ENCODE measurements at places on chromosomes 7 and 10.
A peak's percentile ranks its signal among the peaks of the same experiment; 100 is the strongest.

- DNase-seq, result no peak
These were observed at the start of gene RGR for GRCh38 chr10:84244651-84245270. TSS of gene RGR (plus strand) at chr10:84245053. CDS start at chr10:84245091, 38 bp downstream.

DNA sequence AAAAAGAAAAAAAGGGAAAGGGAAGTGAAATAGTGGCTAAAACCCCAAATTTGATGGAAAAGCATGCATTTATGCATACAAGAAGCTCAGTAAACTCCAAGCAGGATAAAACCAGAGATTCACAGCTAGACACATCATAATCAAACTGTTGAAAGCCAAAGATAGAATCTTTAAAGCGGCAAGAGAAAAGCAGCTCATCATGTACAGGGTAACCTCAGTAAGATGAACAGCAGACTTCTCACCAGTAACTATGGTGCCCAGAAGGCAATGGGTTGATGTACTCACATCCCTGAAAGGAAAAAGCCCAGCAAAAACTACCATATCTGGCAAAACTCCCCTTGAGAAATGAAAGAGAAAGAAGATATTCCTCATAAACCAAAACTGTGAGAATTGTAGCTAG, 60.4 kb downstream of the TPST1 start:
- no peak for DNase-seq

DNA sequence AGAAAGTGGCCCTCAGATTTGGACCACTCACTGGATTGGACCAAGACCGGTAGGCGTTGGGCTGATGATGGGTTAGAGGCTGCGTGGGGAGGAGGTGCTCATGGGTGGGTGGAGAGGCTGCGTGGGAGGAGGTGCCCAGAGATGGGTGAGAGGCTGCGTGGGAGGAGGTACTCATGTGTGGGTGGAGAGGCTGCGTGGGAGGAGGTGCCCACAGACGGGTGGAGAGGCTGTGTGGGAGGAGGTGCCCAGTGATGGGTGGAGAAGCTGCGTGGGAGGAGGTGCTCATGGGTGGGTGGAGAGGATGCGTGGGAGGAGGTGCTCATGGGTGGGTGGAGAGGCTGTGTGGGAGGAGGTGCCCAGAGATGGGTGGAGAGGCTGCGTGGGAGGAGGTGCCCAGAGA, 346.3 kb downstream of the PAXIP1 start:
- no peak for DNase-seq

- no peak for DNase-seq
These were observed 77.4 kb downstream of the PPP1R17 start for GRCh38 chr7:31764462-31764861.

DNA sequence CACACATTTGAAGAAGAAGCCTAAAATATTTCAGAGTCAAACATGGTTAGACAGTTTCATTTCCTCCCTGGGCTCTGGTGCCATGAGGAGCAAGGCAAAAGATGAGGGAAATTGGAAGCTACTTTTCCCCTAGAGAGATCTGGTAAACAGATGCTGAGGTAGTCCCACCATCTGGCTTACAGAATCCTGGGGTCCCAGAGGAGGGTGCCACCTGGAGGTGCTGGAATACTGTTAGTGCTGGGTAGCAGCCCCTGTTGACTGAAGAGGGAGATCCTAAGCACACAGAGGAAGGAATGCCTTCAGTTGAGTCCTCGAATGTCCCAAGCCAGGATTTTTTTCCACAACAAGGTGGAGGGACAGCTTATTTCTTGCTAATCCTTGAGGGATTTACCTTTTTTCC, 160.1 kb downstream of the FZD1 start:
- DNase-seq, result no peak

DNA sequence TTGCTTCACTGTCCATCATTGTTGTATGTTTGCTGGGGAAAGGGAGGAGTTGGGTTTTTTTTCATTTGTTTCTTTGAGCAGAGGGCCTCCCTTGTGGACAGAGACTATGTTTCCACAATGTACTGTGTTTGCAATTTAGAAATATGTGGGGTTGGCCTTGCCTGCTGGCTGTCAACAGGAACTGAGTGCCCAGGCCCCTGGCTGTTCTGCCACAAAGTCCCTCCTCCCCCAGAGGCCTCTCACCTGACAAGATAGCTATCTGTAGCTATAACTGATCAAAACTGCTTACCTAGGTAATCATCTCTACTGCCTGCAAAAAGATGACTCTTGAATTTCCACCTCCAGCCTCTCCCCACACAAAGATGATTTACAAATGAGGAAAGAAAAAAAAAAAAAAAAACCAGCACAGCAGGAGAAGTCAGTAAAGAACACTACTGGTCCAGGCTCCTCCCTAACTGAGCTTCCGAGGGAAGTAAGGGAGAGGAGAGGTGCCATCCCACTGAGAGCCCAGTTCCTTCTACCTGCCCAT, 121.8 kb downstream of the SGMS1 start:
- DNase-seq, result no peak

- DNase-seq, result no peak
These were observed 4.2 kb downstream of the NUB1 start for GRCh38 chr7:151345576-151346469.

- DNase-seq, result no peak
These were observed 76.4 kb upstream of the ZMIZ1 start for GRCh38 chr10:78992333-78992732.

DNA sequence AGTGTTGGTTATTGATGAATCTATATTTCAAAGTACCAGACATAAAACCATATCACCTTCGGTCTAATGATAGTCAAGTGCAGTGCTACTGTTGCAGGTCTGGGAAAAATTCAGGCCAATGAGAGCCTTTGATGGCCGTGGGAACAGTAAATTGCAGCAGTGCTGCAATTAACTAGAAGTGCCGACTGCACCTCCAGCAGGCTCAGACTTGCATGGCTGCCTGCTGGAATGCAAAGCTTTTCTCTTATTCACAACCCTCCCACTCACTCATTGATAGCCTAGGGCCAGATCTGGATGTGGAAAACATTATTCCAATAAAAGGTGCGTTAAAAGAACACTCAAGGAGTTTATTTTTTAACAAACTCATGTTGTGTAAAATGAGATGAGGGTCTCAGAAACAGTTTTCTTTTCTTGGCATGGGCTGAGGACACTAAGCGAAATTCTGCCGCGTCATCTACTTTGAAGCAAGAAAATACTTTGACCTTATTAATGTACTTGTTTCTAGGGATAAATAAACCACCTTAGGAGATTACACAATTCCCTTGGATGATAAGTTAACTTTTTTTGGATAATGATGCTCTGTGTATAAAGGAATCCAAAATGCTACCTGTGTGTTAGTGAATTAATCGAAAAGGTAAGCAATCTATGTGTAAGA, 17.1 kb downstream of the PLXDC2 start:
- no peak for DNase-seq

DNA sequence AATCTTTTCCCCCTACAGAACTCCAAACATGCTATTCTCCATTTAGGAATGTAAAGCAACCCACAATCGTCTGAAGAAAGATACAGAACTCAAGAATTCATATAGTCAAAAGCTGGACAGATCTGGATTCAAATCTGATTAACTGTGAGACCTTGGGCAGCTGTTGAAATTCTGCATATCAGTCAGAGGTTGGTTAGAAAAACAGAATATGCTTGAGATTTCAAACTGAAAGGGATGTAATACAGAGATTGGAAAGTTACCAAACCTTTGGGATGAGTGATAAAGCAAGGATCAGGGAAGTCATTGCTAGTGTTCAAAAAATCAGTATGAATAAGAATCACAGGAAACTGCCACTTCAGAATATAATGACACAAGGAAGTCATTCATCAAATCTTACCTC, 406.6 kb downstream of the HTR7 start:
- DNase-seq, result peak; percentile 78

GRCh38 chr7:136883046-136883445, 14.6 kb downstream of the CHRM2 start:
- DNase-seq, result no peak

DNA sequence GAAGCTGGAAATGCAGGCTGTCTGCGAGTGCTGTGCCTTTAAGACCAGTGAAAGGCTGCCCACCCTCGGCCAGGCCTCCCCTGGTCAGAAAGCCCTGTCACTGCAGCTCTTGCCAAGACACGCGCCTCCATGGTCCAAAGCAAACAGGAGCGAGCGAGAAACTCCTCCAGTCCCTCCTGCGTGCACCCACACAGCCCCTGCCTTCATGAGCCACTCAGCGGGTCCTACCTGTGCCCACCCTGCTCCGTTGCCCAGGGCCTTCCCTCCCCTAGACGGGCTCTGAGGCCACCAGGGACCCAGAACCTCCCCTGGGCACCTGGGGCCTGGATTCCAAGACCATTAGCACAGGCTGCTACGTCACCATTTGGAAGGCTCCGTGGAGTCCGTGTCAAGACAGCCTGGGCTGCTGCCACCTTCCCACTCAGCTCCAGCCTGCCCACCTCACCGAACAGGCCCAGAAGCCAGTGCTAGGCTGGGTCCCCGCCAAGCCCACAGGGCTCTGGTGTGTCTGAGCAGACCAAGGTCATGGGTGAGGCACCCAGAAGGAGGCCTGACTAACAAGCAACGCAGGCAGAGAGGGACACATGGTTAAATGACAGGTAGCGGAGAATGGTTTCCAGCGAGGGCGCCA, 144.5 kb downstream of the NEURL1 start:
- DNase-seq, result no peak

DNA sequence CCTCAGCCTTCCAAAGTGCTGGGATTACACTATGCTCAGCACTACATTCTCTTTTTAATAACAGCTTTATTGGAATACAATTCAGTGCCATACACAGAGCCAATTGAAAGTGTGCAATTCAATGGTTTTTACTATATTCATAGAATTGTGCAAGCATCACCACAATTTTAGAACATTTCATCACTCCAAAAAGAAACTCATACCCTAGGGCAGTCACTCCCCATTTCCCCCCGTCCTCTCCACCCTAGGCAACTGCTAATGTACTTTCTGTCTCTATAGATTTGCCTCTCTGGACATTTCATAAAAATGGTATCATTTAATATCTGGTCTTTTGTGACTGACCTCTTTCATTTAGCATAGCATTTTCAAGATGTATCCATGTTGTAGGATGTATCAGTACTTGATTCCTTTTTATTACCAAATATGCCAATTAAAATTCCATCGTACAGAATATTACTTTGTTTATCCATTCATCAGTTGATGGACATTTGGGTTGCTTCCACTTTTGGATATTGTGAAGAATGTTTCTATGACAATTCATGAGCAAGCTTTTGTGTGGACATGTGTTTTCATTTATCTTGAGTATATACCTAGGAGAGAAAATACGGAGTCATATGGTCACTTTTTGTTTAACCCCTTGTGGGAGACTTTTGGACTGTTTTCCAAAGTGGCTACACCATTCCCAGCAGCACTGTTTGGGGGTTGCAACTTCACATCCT, 6.3 kb upstream of the XPNPEP1 start:
- no peak for DNase-seq

DNA sequence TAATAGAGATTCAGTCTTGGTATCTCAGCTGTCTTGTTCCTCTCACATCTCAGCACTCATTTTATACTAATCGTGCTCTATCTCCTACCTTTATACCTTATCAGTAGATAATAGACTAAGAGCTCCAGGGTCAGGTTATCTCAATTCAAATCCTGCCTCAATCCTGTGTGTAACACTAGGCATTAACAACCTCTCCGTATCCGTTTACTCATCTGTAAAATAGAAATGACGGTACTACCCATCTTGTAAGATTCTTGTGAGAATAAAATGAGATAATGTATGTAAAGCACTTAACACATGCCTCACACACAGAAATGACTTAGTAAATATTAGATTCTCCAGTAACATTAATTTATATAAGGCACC, 622 bp upstream of the P4HA1 start:
- no peak for DNase-seq

DNA sequence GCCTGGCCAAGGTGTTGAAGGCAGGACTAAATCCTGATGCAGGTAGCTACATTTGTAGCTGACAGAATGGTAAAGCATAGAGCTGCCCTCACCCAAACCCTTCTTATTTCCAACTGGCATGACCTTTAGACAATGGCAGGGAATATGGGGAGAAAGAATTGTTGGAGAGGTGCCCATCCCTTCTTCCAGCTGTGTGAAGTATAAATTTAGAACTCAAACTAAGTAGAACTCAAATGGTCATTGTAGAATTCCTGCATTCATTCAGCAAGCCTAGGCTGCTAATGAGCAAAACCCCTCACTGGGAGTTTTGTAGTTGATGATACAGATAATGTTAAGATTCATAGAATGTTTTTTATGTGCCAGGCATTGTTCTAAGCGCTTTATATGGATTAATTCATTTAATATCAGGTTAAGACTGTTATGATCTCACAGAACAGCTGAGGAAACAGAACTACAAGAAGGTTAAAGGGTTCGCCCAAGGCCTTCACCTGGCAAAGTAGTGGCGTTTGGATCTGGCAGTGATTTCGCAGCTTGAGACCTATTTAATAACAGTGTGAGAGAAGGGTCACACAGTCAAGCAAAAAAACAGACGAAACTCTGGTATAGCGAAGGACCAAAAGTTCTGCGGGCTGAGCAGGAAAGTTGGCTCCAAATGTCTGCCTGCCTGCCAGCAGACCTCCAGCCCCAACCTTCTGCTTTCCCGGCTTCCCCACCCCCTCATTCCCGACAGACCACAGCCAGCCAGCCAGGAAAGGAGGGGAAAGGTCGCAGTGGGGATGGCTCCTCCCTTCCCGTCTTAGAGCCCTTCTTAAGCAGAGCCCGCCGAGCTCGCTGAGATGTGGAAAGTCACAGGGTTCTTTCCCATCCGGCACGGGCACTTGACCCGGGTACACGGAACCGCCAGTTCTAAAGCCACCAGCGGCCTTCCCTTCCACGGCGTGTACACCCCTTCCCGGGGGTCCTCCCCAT, 1.6 kb upstream of the HILPDA start:
- DNase-seq, result no peak

GRCh38 chr10:43676331-43676730, 27.6 kb upstream of the ZNF32 start:
- DNase-seq, result no peak

DNA sequence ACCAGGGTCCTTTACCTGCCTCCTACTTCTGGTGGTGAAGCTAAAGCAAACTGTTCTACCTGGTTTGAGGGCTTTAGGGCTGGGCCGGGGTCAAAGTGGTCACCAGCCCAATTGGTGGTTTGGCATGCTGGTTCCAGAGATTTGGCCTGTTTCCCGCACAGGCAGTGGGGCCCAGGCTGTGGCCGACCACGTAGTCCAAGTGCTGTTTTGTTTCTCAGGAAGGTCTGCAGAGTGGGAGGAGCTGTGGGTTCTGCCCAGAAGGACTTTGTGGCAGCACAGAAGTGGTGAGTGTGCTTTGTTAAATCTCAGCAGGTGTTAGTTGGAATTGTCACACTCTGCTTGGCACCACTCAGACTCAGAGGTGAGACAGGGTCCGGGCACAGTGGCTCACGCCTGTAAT, 85.8 kb downstream of the MKX start:
- DNase-seq, result no peak
